ENCODE measurements at places on chromosomes 7 and 10.

DNA sequence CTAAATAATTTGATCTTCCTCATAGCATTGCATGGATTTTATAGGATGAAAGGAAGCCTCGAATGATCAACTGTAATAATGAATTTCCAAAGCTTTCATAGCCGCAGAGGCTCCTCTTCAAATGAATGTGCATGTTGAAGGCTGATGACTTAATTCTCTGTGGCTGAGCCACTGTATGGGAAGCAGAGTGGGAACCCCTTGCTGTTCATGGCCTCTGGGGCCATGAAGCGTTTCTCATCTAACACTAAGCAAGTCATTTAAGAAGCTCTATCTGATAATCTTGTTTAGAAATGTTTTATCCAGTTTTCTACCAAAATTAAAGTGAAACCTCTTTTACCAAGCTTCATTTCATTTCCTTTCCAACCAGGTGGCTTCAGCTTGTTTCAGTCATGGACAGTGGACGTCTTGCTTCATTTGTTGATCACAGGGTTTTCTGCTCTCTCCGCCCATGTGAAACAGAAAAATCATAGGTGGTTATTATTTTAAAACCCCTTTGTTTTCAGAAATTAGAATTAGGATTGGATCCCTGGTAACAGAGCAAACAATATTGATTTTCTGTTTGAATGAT, 10.3 kb upstream of the ADARB2 start:
- peaks cover 11% of the 10 kb centered on the region for H3K36me3 ChIP-seq
- peaks cover 56% of the 10 kb centered on the region for H3K27me3 ChIP-seq
- no peak overlapping the region for H3K4me3 ChIP-seq

- no peak for ATAC-seq
- peaks cover 48% of the 10 kb centered on the region for H3K27me3 ChIP-seq
- H3K27ac ChIP-seq, result no peak overlapping the region
- no peak overlapping the region for H3K4me3 ChIP-seq
- H3K4me1 ChIP-seq, result peaks cover 25% of the 10 kb centered on the region
Measured at GRCh38 chr10:112945811-112946210, 4.2 kb upstream of the TCF7L2 start.

DNA sequence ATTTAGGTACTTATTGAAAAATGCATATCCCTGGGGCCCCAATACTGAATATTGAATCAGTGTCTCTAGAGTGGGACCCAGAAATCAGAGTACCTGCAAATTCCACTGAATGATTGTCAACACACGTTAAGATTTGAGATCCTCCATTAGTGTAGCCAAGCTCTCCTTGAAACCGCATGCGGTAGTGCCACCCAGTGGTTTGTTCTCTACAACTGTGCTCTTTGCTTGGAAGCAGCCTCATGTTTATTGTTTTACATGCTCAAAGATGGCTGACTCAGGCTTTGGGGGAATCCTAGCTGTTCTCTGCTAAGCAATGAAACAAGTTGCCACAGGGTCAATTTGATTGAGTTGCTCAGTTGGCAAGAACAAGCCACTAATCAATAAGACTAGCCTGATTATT, 340.2 kb upstream of the CELF2 start:
- no peak overlapping the region for H3K27ac ChIP-seq
- H3K4me1 ChIP-seq, result no peaks in the 10 kb centered on the region
- no peak for ATAC-seq
- H3K27me3 ChIP-seq, result no peaks in the 10 kb centered on the region

GRCh38 chr10:76881477-76882220, 756.0 kb downstream of the KCNMA1 start:
- H3K27me3 ChIP-seq, result no peaks in the 10 kb centered on the region
- H3K4me3 ChIP-seq, result no peak overlapping the region
- peak; percentile 47 for ATAC-seq
- no peak overlapping the region for H3K27ac ChIP-seq

DNA sequence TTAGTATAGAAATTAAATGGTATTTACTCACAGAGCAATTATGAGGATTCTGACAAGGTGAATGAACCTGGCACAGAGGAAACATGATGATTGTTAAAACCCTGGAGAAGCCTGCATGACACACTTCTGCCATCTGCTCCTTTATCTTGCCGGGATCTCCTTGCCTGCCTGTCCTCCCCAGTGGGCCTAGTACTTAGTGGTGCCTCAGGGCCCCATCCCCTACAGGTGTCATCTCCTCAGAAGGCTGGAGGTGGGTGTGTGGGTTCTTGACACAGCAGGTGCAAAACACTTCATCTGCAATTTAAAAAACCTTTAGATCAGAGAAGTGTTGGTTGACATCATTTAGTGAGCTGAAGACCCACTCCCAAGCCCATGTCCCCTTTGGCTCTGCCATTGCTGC, 261.2 kb downstream of the ADRA2A start:
- ATAC-seq, result no peak
- peaks cover 12% of the 10 kb centered on the region for H3K36me3 ChIP-seq
- H3K4me1 ChIP-seq, result peaks cover 19% of the 10 kb centered on the region
- H3K27ac ChIP-seq, result no peak overlapping the region
- peaks cover 9% of the 10 kb centered on the region for H3K27me3 ChIP-seq

- H3K27me3 ChIP-seq, result no peaks in the 10 kb centered on the region
- no peaks in the 10 kb centered on the region for H3K36me3 ChIP-seq
- H3K4me3 ChIP-seq, result no peak overlapping the region
- no peak overlapping the region for H3K27ac ChIP-seq
- H3K4me1 ChIP-seq, result no peaks in the 10 kb centered on the region
Measured at GRCh38 chr7:34067005-34067778, 161.9 kb downstream of the BMPER start.

DNA sequence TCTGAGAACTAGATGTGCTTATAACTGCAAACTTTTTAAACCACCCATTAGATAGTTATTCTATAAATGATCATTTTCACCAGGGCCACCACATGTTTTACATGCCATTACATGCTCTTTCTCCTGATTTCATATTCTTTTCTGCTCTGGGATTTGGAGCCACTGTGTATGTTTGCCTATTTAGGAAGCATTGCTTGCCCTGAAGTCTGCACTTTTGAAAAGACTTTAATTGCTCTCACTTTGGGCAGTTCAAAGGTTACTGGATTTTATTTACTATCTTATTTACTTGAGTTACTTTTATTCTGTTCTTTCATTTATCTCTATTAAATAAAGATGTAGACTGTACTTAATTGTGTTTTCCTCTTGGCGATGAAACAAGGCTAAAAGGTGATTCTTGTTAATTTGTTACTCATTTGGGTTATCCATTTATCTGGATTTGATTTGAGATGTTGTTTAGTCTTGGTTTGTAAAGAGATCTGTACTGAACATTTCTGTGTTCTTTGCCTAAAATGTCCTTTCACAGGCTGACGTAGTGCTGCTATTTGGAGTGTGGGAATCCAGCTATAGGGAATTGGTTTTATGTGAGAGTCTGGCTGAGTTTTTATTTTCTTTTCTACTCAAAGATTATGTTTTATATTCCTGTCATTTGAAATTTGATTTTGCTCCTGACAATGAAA, 88.8 kb downstream of the SUGCT start:
- no peaks in the 10 kb centered on the region for H3K27me3 ChIP-seq
- no peak for ATAC-seq
- no peak overlapping the region for H3K27ac ChIP-seq

DNA sequence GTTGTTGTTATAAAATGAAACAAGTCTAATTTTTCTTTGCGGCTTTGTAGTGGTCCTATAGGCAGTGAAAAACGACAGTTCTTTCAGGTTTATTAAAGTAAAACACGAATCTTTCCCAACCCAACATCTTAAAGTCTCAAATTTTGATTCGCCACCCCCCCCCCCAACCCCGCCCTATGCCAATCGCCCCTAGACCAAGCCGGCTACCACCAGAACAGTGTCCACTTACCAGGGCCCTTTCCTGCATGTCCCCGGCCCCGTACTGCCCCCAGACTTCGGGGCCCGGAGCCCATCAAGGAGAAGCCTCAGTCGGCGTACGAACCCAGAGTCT, 335 bp upstream of the CHCHD1 start:
- peak overlapping the region; percentile 92 for H3K27ac ChIP-seq
- peak overlapping the region; percentile 95 for H3K4me3 ChIP-seq
- ATAC-seq, result peak; percentile 2
- H3K36me3 ChIP-seq, result peaks cover 13% of the 10 kb centered on the region

GRCh38 chr7:27842851-27843250, 102.9 kb downstream of the TAX1BP1 start:
- no peak for ATAC-seq
- no peak overlapping the region for H3K27ac ChIP-seq
- H3K4me1 ChIP-seq, result peaks cover 12% of the 10 kb centered on the region

GRCh38 chr10:50501924-50502452, 121.8 kb downstream of the SGMS1 start:
- H3K4me1 ChIP-seq, result peaks cover 50% of the 10 kb centered on the region
- peak overlapping the region; percentile 27 for H3K27ac ChIP-seq
- ATAC-seq, result no peak
- H3K4me3 ChIP-seq, result no peak overlapping the region
- H3K36me3 ChIP-seq, result peaks cover 11% of the 10 kb centered on the region
- H3K27me3 ChIP-seq, result no peaks in the 10 kb centered on the region

DNA sequence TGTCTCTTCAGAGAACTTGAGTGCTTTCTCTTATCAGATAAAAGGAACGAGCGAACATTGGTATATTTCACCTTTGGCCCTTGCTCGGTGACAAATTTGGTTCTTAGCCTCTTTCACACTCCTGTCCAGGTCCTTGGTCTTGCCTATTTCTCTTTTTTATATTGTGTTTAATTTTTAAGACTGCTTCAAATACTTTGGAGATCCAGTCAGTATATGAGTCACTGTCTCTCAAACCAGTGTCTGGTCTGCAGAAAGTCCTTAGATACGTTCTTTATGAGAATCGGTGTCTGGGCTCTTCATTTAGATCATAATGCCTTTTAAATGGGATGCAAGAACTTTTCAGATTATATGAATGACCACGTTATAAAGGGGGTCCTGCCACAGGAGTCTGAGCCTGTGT, 55.0 kb downstream of the PIK3AP1 start:
- no peak for ATAC-seq
- peaks cover 67% of the 10 kb centered on the region for H3K4me1 ChIP-seq
- H3K27me3 ChIP-seq, result no peaks in the 10 kb centered on the region
- H3K27ac ChIP-seq, result peak overlapping the region; percentile 68
- H3K36me3 ChIP-seq, result peaks cover 26% of the 10 kb centered on the region

- no peaks in the 10 kb centered on the region for H3K36me3 ChIP-seq
- H3K27me3 ChIP-seq, result peaks cover 65% of the 10 kb centered on the region
- ATAC-seq, result no peak
- no peak overlapping the region for H3K4me3 ChIP-seq
- H3K4me1 ChIP-seq, result peaks cover 7% of the 10 kb centered on the region
Measured at GRCh38 chr7:142496545-142496991, 238.7 kb upstream of the PRSS58 start.

- peaks cover 3% of the 10 kb centered on the region for H3K4me1 ChIP-seq
- H3K27ac ChIP-seq, result no peak overlapping the region
- H3K4me3 ChIP-seq, result no peak overlapping the region
- H3K27me3 ChIP-seq, result no peaks in the 10 kb centered on the region
- no peaks in the 10 kb centered on the region for H3K36me3 ChIP-seq
- ATAC-seq, result no peak
Measured at GRCh38 chr7:40815512-40815911, 680.7 kb downstream of the SUGCT start.

GRCh38 chr10:51425431-51425830, 274.0 kb downstream of the CSTF2T start:
- no peaks in the 10 kb centered on the region for H3K36me3 ChIP-seq
- no peak for ATAC-seq
- H3K27ac ChIP-seq, result no peak overlapping the region
- peaks cover 6% of the 10 kb centered on the region for H3K4me1 ChIP-seq
- no peak overlapping the region for H3K4me3 ChIP-seq

DNA sequence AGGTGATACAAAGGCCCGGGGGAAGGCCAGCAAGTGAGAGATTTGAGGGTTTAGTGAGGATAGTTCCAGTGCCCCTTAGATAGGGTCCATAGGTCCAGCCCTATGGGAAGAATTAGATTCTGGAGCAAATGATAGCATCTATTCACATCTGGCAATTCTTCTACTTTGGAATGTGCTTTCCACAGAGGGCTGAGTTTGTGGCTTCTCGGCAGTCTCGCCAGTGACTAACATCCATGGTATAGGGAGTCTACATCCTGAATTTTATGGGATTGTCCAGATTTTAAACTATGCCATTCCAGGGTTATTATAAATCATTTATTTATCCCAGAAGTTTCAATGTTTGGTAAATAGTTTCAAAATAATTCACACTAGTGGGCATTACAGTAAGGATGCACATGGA, 207.3 kb upstream of the ADO start:
- H3K27me3 ChIP-seq, result no peaks in the 10 kb centered on the region
- H3K36me3 ChIP-seq, result no peaks in the 10 kb centered on the region
- peaks cover 7% of the 10 kb centered on the region for H3K4me1 ChIP-seq
- no peak overlapping the region for H3K4me3 ChIP-seq
- ATAC-seq, result no peak
- no peak overlapping the region for H3K27ac ChIP-seq

DNA sequence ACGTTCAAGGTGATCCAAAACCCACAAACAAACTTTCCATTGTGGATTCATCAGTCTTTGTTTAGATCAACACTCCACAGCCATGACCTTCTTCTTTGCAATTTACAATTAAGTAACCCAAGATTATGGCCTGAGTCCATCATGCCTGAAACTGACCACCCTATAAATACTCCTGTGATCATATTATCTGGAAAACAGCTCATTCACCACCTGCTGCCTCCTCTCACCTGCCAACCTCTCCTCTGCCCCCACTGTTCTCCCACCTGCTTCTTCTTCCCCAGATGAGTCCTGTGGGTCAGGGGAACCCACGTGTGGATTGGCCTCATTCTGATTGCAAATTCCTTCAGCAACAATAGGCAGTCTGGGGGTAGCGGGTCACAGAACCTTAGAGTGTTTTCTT, 81.4 kb downstream of the ABLIM1 start:
- H3K4me3 ChIP-seq, result no peak overlapping the region
- H3K27me3 ChIP-seq, result peaks cover 15% of the 10 kb centered on the region
- no peaks in the 10 kb centered on the region for H3K4me1 ChIP-seq
- no peak overlapping the region for H3K27ac ChIP-seq

GRCh38 chr10:128929131-128929530, 537.9 kb upstream of the MGMT start:
- H3K4me3 ChIP-seq, result no peak overlapping the region
- ATAC-seq, result no peak

- no peaks in the 10 kb centered on the region for H3K27me3 ChIP-seq
- H3K36me3 ChIP-seq, result no peaks in the 10 kb centered on the region
- H3K4me1 ChIP-seq, result peaks cover 14% of the 10 kb centered on the region
- H3K4me3 ChIP-seq, result no peak overlapping the region
Measured at GRCh38 chr10:93412801-93413200, 69.3 kb downstream of the MYOF start.

DNA sequence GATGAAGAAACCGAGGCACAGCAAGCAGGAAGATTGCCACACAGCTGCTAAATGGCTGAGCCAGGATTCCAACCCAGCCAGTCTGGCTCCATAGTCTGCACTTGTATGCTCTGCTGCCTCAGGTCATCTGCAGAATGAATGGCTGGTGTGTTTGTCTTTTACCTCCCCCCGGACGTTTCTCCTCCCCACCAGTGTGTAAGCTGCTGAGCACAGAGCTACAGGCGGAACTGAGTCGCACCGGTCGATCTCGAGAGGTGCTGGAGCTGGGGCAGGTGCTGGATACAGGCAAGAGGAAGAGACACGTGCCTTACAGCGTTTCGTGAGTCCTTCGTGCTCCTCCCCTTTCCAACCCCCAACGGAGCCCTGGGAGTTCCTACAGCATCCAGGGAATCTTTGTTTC, 2.6 kb downstream of the CNPY4 start:
- H3K4me1 ChIP-seq, result peaks cover 47% of the 10 kb centered on the region
- no peak overlapping the region for H3K4me3 ChIP-seq
- H3K27ac ChIP-seq, result no peak overlapping the region
- no peaks in the 10 kb centered on the region for H3K36me3 ChIP-seq
- no peak for ATAC-seq

Data from stimulated activated memory B cell treated with anti-CD40 and anti-IgM and Interleukin-4, amounts not matched to agents 10 μg/mL and 1 μg/mL and 100 μg/mL, for 72 hours (primary cell).